ENCODE measurements at places on chromosomes 4 and X.

GRCh38 chr4:175729665-175730064 is 82.4 kb downstream of the GPM6A start:
- DNase-seq = no peak

GRCh38 chrX:67288156-67288555 is 255.7 kb upstream of the AR start:
- DNase-seq = no peak

- no peak for DNase-seq
Observed at GRCh38 chrX:77935886-77936285, 25.4 kb downstream of the ATP7A start.

- DNase-seq = no peak
Observed at GRCh38 chr4:150283689-150284088, 205.4 kb downstream of the DCLK2 start.

- no peak for DNase-seq
Observed at GRCh38 chrX:9131066-9131465, 97.1 kb upstream of the FAM9B start.

DNA sequence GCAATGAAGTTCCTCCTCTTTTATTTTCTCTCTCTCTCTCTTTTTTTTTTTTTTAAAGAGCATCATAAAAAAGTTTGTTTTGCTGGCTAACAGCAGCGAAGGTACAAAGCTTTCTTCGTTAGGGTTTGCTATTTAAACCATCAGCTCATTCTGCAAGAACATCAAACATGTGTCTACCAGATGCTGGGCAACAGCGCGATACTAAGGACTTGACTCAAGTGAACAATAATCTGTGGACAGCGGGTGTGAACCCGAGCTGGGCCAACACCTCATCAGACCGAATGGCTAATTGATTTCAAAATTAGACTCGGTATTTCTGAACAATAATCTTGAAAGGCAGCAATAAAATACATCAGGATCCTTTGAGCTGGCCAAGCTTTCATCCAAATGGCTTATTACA is 246.4 kb downstream of the FBXO8 start:
- DNase-seq = no peak

DNA sequence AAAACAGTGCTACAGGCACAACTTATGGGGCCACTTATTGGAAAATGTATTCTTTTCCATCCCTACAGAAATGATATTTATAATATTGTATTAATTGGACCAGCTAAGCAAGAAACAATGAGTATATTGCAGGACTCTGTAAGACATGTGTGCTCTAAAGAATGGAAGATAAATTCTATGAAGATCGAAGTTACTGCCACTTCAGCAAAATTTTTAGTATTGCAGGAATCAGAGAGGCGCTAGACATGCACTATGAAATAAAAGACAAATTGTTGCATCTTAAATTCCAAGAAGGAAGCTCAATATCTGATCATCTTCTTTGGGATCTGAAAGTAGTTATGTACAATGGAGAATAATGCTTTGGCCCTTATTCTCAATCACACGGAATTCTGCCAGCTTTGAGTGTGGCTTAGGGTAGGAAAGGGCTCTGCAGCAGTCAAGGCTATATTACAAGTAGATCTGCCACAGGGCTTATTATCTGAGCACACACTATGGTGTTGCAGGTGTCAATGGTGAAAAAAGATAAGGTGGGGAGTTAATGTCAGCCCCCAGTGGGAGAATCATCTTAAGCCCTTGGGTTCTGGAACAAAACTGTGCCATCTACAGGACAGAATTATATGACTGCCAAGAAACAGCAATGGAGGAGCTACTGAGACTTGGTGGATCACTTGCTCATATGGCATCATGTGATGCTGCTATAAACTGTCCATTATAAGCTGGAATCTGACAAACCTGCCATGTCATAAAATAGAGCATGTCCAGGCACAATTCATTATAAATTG is 334.0 kb upstream of the NDST3 start:
- no peak for DNase-seq

GRCh38 chr4:91497892-91498291 is 805.9 kb upstream of the GRID2 start:
- no peak for DNase-seq

DNA sequence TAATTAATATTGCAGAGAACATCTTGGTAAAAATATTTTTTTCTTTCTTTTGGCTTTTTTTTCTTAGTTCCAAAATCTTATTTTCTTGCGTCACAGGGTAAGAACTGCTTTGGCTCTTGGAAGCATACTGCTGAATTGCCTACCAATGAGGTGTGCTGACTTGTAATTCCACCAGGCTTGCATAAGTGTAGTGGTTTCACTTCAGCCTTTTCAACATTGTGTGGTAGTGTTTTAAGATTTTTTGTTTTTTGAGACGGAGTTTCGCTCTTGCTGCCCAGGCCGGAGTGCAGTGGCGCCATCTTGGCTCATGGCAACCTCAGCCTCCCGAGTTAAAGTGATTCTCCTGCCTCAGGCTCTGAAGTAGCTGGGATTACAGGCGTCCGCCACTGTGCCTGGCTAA is 42.4 kb downstream of the N4BP2 start:
- DNase-seq = no peak

- no peak for DNase-seq
Observed at GRCh38 chr4:114481856-114482255, 116.8 kb upstream of the UGT8 start.

- no peak for DNase-seq
Observed at GRCh38 chrX:65688403-65688871, 21.0 kb downstream of the MSN start.

- no peak for DNase-seq
Observed at GRCh38 chr4:172809319-172809718, 359.3 kb upstream of the GALNT7 start.

DNA sequence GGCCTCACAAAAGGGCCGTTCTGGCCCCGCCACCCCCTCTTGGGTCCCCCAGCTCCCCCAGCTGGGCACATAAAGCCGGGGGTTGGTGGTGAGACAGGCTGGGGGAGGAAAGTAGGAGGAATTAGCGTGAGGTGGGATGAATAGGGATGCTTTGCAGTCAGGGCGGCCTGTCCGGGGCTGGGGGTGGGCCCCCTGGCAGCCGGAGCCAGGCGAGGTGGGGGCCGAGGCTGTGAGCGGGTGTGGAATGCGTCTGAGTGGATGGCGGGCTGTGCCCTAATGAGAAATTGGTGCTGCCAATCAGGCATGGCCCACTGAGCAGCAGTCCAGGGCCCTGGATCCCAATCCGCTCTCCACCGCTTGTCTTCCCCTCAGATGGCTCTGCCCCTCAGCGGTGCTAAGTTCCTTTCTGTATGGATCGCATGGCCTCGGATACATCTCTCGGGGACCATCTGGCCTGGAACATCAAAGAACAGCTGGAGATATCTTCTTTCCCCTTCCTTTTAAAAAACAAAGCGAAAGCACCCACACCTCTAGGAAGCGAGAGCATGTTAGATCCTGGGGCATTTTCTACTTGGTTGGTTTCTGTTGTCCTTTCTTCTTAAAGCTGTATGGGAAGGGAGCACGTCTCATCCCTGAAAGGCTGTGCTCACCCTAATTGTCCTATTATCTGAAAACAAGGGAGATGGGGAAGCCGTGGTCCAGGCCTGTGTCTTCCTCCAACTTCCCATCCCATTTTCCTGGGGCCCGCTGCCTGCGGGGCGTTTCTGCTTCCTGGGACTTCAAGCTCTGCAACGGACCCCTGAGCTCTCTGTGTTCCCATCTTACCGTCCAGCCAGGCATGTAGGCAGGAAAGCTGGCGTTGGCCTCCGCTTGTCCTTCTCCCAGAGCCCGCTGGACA is 106.9 kb downstream of the SORCS2 start:
- no peak for DNase-seq

- no peak for DNase-seq
Observed at GRCh38 chr4:48081196-48081595, 52.9 kb downstream of the TXK start.

DNA sequence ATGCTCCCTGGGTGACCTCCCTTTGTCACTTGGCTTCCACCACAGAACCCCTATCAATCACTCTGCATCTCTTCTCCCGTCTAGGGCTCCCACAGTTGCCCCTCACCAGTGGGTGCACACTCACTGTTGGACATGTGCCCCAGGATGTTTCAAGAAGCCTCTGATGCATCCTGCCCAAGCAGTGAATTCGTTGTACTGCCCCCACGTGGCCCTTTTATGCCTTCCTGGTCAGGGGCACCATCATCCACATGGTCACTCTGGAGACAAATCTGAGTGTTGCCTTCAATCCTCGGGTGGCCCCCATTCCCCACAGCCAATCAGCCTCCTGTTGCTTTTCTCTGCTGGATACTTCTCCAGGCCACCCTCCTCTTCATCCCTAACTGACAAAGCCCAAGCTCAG is 12.2 kb downstream of the ITIH6 start:
- no peak for DNase-seq

DNA sequence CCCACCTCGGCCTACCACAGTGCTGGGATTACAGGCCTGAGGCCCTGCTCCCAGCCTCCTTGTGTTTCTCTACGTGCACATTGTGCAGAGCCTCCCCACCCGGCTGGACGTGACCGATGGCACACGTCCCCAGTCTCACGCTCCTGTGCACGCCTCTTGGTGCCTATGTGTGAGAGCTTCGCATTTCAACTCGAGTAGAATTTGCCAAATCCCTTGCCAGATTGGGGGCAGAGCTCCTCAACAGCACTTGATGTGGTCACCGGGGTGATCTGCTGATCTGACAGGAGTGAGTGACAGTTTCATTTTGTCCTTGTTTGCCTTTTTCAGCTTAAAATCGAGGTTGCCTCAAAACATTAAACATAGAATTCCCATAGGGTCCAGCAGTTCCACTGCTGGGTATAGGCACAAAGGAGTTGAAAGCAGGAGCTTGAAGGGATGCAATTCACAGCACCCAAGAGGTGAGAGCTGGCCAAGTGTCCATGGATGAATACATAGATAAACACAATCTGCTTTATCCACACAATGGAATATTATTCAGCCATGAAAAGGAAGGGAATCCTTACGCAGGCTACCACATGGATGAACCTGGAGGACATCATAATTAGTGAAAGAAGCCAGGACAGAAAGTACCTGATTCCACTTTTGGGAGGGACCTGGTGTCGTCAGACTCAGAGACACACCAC is 17.6 kb downstream of the TMEM187 start:
- no peak for DNase-seq

DNA sequence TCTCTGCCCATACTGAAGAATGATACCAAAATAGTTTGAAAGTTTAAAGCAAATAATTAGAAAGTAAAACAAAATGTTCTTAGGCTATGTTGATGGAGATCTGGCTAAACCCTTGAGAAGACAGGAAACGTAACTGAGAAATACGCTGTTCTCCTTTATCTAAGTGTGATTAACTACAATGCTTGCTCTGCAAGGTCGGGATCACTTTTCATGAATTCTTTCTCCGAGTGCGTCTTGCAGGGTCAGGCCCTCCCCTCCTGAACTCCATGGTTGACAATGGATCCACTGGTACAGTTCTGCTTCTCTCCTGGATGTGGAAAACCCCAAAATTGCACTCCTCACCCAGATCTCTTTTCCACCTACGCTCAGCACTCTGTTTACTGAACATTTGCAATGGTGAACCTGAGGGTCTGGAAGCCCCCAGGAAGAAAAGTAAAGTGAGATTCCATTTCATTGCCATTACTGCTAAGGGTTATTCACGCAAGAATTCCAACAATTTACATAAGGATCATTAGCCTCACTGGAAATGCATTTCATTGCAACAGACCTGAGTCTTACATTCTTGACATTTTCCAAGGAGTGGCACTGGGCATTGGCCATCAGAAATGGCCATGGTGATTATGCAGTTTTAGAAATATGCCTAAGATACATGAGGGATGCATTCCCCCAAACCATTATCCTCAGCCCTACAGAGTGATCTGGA is 24.6 kb upstream of the WWC2 start:
- DNase-seq = no peak

- no peak for DNase-seq
Observed at GRCh38 chrX:18885328-18886004, 98.4 kb downstream of the PHKA2 start.

GRCh38 chrX:39753293-39753996 is 344.3 kb downstream of the BCOR start:
- DNase-seq = no peak

- no peak for DNase-seq
Observed at GRCh38 chr4:74623041-74623440, 171.3 kb downstream of the BTC start.

DNA sequence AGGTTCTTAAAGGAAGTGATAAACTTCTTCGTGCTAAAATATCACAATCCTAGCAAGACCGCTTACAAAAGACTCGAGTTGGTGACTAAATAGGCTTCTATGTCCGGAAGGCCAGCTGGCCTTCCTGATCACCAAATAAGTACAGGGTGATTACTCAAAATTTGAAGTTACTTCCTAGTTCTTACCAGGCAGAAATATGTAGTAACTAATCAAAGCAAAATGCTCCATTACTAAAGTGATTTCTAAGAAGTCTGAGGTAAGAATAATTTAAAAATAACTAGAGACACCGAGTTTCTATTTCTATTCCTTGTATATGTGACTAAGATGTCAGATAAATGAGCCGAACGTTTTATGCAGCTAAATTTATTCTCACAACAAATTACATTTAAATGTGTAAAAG is 62.2 kb downstream of the NSUN7 start:
- DNase-seq = no peak

- DNase-seq = no peak
Observed at GRCh38 chr4:26937567-26937966, 76.9 kb downstream of the STIM2 start.

DNA sequence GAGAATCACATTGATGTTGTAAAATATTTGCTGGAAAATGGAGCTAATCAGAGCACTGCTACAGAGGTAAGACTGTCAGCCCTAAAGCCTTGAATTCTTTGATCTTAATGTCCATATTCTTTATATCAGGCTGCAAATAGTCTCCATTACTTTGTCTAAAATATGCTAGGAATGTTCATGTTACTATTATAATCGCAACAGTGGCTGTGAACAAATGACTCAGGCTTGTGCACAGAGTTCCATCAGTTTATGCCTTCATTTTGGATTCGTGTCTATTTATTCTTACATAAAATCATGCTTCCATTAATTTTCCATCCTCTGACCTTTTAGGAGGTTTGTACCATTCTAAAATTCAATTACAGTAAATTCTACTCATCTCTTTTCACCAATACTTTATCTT is 182.7 kb downstream of the ANK2 start:
- DNase-seq = no peak

- no peak for DNase-seq
Observed at GRCh38 chrX:73964579-73964978, 339.4 kb upstream of the ZCCHC13 start.

- no peak for DNase-seq
Observed at GRCh38 chr4:38030023-38030422, 69.8 kb downstream of the PTTG2 start.

- no peak for DNase-seq
Observed at GRCh38 chrX:14026121-14026520, 3.6 kb downstream of the GEMIN8 start.

- no peak for DNase-seq
Observed at GRCh38 chr4:149145803-149146202, 669.8 kb downstream of the IQCM start.

GRCh38 chr4:83025563-83025962 is 9.4 kb upstream of the COPS4 start:
- DNase-seq = no peak

- no peak for DNase-seq
Observed at GRCh38 chr4:101183666-101184373, 163.5 kb downstream of the PPP3CA start.

GRCh38 chr4:38804654-38805295 is at the start of gene TLR1:
Gene TLR1 (minus strand): TSS chr4:38804791. CDS start chr4:38798831, 5,960 bp downstream.
- DNase-seq = no peak

Data from stimulated activated CD8-positive, alpha-beta memory T cell treated with anti-CD3 and anti-CD28 coated beads, Interleukin-2, amount 100 ng/mL, for 48 hours (primary cell).